ENCODE measurements at places on chromosomes 1 and 21.

DNA sequence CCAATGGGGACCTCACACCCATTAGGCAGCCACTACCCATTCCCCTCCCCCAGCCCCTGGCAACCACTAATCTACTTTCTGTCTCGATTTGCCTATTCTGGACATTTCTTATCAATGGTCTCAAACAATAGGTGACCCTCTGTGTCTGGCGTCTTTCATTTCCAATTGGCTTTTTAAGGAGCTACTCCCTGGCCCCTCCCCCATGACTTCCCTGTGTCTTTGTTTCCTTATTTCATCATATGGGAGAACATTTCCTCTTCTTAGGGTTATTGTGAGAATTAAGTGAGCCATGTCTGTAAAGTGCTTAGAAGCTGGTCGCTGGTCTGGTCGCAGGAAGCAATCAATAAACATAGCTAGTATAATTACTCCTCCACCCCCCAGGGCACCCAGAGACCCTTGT is 80.9 kb downstream of the SPSB1 start:
- DNase-seq = peak; percentile 59

GRCh38 chr1:97630948-97631347 is 289.9 kb downstream of the DPYD start:
- no peak for DNase-seq

GRCh38 chr1:8097908-8098307 is 71.8 kb upstream of the ERRFI1 start:
- no peak for DNase-seq

DNA sequence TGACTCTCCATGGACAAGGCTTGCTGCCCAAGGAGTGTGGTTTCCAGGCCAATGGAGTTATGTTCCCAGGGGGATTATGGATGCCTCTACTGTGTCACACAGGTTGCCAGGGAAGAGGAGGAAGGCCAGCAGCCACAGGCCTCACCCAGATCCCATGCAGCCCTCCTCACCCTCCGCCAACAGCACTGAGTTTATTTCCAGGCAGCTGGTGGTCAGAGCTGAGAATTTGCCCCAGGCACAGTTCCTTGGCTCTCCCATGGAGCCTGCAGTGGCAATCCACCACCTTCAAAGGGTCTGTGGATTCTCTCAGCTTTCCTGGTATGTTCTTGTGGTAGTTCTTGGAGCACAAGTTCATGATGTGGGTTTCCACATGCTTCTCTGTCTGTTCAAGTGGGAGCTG is 79.2 kb downstream of the NTNG1 start:
- no peak for DNase-seq

DNA sequence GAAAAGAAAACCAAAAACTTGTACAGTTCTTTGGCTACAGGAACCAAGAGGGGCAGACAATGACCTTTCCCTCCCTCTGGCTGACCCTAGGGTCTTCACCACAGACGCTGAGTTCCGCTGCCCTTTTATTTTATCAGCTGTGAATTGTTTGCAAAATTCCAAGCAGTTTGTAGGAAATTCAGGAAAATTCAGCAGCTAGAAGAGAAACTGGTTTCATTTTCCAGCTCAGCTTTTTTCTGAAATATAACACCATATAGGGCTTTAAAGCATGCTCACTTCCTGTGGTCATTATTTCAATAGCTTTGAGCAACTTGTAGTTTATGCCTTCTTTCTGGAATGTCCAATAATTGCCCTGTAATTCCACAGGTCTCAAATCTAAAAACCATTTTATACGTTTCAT is 5.5 kb upstream of the PIK3R3 start:
- no peak for DNase-seq

- DNase-seq = no peak
Measured at GRCh38 chr1:197799271-197799670, 24.0 kb upstream of the DENND1B start.

DNA sequence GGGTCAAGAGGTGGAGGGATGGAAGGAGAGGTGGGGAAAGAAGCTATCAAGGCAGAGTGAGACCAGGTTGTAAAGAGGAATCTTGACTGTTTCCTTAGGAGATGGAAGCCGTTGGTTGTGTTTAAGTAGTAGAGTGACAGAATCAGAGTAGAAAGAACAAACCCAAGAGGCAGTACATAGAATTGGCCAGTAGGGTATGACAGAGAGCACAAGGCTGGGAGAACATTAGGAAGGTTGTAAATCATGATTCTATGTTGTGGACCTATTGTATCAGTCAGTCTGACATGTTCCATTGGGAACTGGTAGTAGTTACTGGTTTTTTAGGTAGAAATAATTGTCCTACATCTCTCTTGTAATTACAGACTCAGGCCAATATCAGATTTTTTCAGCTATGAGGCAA is 486.9 kb upstream of the USP24 start:
- peak; percentile 11 for DNase-seq

DNA sequence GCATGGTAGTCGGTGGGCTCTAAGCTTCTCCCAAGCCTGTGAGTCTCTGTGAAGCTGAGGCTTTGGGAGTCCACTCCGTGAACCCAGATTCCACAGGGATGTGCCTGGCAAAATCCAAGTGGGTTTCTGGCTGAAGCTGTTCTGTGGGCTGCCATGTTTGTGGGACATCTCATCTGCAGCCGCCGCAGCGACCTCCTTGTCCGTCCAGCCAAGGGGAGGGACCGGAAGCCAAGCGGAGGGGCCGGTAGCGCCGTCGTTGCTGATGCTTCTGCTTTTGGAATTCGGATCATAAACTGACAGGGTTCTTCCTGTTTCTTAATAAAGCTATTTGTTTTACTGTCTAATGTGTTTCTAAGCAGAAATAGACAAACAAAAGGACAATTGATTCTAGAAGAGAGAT is 13.3 kb downstream of the KIF26B start:
- DNase-seq = peak; percentile 53

DNA sequence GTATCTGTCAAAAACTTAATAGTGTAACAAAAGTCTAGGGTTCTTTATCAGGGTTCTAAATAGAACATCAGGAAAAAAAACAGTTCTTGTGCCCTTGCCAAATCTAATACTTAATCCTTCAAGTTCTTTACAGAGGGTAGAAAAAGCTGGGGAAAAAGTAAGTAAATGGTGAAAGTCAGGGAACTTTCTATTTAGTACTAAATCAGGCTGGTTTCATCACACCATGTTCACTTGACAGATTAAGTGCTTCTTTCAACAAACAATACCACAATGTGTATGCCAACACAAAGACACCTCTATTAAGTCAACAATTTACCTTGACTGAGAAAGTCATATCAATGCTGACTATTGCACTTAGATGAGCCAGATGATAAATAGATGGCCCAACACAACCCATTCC is 9.7 kb downstream of the DBT start:
- DNase-seq = no peak

GRCh38 chr1:11134251-11134897 is 34.7 kb upstream of the EXOSC10 start:
- DNase-seq = no peak

GRCh38 chr1:207015791-207016190 is 16.8 kb downstream of the C1orf116 start:
- DNase-seq = no peak

- DNase-seq = peak; percentile 35
Measured at GRCh38 chr1:67831850-67832513, 1.3 kb downstream of the GNG12 start.

DNA sequence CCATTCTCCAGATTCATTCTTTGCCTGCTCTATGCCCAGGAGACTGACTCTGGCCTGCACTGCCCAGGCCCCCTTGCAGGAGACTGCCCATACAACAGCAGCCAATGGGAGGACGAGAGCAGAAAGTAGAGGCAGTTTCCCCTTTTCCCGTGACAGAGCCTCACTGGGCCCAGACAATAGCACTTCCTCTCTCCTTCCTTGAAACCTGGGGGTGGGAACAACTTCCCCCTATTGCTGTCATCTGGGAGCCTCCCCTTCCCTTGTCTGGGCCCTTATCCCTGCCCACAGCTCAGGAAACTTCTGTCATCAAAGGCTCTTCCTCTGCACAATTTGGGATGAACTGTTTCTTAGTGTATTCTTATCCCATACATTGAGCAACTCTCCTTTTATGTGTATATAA is 60.8 kb upstream of the KCNJ15 start:
- DNase-seq = peak; percentile 71

GRCh38 chr1:103761896-103762295 is 12.2 kb downstream of the AMY1C start:
- no peak for DNase-seq

GRCh38 chr1:15833069-15833679 is 14.3 kb upstream of the SPEN start:
- DNase-seq = peak; percentile 71

DNA sequence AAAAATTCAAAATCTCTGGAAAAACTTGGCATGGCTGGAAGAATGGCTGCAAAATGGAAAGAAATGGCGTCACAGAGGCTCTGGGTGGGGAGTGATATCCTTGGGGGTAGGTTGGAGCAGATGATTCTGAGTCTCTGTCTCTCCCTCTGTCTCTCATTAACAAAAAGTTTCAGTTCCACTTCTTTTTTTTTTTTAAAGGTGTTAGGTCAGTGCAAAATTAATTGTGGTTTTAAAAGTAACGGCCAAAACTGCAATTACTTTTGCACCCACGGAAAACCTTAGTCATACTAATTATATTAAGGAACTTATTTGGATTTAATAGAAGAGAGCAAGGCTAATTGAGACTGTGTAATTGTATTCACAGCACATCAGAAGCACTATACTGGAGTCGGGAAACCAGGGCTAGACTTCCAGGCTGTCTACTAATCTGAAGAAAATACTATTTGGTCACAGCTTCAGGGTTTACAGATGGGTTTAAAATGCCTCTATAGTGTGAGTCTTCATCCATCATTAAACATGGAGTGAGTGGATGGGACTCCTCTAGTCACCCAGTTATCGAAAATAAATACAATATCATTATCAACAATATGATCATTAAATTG is 289.1 kb upstream of the PLD5 start:
- no peak for DNase-seq

GRCh38 chr1:40582116-40582515 is 50.7 kb downstream of the ZNF684 start:
- DNase-seq = no peak

- DNase-seq = peak; percentile 16
Measured at GRCh38 chr1:112778137-112778536, 63.0 kb upstream of the PPM1J start.

DNA sequence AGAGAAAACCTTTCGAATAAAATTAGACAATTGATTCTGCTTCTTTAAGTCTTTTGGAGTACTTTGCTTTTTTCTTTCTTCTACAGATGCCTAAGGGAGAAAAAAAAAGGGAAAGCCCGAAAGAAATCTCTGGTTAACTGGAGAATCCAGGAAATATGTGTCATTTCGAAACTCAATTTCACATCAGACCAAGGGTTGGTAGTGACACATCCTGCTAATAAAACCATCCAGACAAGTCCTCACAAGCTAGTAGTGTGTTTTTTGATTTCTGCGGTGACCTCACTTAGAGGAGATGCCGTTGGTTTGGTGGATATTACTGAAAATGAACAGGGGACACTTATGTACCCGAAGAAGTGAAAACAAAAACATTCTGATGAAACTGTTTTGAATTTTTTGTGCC is 726.5 kb upstream of the ADAMTS5 start:
- DNase-seq = no peak

GRCh38 chr1:23793861-23794731 is 3.2 kb downstream of the LYPLA2 start:
- no peak for DNase-seq

- DNase-seq = no peak
Measured at GRCh38 chr1:204051718-204052117, 21.2 kb upstream of the SOX13 start.

GRCh38 chr1:50481142-50481736 is 58.0 kb upstream of the DMRTA2 start:
- DNase-seq = no peak

DNA sequence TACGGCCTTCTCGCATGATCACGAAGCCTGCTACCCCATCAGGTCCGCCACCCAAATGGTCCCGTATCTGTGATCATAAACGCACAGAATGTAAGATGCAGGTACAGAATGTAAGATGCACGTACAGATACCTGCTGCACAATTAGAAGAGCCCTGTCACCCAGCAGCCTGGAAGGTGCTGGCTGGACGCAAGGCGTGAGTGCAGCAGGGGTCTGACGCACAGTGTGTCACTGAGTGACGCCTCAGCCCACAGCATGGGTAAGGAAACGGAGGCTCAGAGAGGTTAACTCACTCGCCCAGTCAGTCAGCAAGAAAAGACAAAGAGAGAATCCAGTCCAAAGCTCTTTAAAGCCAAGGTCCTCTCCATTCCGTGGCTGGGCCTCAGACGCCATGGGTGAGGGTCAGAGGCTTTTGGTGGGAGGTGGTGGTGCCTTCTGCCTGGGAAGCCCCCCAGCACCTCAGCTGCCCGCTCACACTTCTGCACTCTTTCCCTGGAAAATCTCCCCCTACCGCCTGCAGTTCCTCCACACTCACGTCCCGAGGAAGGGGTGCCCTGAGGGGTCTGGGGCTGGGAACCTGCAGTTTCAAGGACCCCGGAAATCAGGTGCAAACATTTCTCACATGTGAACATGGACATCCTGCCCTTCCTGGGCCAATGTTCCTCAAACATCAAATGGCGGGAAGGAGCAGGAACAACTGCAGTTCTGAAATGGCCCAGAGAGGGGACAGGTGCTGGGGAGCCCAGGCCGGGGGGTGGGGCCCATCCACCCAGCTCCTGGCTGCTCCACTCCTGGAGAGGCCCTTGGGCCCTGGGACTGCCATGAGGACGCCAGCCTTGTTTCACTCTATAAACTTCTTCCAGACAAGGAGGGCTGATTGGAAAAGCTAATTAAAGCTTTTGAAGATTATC is 59.4 kb downstream of the SLC66A1 start:
- no peak for DNase-seq

GRCh38 chr1:193070942-193071341 is 11.5 kb downstream of the RO60 start:
- no peak for DNase-seq

DNA sequence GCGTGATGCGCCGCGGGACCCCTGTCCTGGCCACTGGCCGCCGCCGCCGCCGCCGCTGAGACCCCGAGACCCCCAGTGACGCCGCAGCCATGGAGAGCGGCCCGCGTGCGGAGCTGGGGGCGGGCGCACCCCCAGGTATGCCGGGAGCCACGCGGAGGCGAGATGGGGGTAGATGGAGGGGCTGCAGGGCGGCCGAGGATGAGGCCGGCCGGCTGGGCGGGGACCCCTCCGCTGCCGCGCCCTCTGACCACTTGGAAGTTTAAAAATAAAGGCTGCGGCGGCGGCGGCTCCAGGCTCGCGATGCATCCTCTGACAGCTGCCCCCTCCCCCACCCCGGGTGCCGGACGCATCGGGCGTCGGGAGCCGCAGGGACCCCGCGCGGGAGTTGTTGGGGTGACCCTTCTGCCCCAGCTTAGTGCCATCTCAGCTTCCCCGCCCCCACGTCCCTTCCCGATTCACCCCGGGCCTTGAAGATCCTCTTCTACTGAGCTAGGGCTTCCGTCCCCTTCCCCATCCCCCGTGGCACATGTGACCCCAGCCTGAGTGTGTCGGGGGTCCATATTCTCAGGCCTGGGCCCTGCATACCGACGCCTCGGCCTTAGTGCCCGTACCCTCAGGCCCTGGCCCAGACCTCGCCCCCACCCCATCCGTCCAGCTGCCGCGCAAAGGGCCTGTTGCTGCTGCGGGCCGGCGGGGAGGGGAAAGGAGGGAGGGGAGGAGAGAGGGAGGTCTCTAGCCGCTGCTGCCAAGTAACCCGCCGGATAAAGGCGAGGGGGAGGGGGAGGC is 562 bp downstream of the MAP7D1 start:
- DNase-seq = peak; percentile 22

GRCh38 chr1:74504125-74504932 is 8.1 kb downstream of the LRRC53 start:
- peak; percentile 5 for DNase-seq

GRCh38 chr1:102550729-102551384 is 554.1 kb upstream of the OLFM3 start:
- no peak for DNase-seq
